ENCODE measurements at places on chromosomes 12 and 14.

GRCh38 chr12:64077922-64078321, 144.2 kb downstream of the KICS2 start:
- DNase-seq = no peak

- no peak for DNase-seq
Measured at GRCh38 chr12:96403870-96404269, 3.6 kb upstream of the CDK17 start.

DNA sequence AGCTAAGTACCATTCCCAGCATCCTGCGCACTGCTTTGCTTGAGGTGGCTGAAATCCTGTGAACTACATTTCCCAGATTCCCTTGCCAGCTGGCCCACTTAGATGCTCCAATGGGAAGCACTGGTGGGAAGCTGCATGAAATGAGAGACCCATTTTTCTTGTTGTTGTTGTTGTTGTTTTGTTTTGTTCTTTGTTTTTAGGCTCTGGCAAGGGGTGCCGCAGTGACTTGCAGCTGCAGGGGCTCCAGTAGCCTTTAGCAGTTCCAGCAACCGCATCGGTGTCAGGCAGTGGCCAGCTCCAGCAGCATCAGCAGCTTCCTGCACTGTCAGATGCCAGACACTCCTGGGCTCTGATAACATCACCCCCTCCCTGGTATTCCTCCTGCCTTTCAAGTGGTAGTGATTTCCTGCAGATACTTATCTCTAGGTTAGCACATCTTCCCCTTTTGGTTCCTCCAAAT, 8.8 kb upstream of the EGLN3 start:
- no peak for DNase-seq

GRCh38 chr12:130286041-130286440, 51.6 kb upstream of the PIWIL1 start:
- no peak for DNase-seq

- DNase-seq = no peak
Measured at GRCh38 chr12:14962153-14962539, 745 bp upstream of the ARHGDIB start.

DNA sequence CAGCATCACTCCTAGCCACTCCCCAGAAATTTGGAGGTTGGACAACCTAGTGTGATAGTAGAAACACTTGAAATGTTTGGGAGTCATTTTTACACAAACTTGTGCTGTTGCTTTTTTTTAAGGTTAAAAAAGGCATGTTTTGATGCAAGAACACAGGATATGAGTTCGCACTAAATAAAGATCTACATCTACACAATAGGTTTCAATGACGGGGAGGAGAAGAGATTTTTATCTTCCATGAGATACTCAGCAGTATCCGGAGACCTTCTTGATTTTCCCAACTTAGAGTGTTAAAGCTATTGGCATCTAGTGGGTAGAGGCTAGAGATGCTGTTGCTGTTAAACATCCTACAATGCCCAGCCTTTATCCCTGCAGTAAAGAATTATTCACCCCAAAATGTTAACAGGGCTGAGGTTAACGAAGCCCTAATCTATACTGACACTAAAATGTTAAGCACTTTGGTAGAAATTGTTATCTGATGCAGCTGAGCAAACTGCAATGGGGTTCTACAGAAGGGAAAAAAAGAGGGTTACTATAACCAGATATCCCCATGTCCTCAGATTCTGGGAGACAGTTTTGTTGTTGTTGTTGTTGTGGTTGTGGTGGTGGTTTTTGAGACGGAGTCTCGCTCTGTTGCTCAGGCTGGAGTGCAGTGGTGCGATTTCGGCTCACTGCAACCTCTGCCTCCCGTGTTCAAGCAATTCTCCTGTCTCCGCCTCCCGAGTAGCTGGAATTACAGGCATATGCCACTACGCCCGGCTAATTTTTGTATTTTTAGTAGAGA, 14.0 kb upstream of the PCNX1 start:
- DNase-seq = no peak

DNA sequence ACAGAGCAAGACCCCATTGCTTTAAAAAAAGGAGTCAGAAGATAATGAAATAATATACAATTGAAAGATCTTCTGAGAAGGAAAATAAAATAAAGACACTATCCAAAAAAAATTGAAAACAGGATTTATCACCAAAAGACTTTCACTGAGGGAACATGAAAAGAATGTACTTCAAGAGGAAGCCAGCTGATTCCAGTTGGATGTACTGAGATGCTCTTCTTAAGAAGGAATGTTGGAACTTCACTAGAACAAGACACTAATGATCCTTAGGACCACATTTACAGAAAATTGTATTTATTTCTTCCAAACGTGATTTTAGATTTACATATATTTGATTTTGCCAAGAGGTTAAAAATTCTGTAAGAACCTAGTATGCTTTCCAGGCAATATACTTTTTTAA, 65.6 kb upstream of the CNOT2 start:
- DNase-seq = no peak

DNA sequence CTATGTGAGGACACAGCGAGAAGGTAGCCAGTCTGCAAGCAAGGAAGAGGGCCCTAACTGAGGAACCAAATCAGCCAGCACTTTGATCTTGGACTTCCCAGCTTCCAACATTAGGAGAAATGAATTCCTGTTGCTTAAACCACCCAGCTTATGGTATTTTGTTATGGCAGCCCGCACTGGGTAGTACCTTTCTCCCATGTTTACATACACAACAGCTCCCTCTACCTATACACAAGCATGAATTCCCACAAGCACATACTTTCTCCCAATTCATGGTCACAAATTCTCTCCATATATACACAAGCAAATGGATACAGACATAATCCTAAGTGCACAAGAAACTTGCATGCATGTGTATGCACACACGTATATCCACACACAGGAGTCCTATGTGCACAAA, 7.4 kb downstream of the ITGB7 start:
- DNase-seq = no peak

DNA sequence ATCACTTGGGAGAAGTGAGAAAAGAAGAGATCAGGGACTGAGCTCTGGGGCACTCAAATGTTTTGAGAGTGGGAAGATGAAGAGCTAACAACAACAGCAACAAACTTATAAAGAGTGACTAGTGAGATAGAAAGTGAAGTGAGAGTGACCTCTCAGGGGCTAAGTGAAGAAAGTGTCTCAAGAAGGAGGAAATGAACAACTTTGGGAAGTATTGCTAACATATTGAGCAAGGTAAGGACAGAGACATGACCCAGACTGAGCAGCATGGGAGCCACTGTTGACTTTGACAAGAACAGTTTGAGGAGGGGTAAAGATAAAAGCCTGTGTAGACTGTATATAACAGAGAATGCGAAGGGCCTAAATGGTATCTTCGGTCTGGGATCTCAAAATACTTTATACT, 155.1 kb upstream of the BTG1 start:
- DNase-seq = no peak

DNA sequence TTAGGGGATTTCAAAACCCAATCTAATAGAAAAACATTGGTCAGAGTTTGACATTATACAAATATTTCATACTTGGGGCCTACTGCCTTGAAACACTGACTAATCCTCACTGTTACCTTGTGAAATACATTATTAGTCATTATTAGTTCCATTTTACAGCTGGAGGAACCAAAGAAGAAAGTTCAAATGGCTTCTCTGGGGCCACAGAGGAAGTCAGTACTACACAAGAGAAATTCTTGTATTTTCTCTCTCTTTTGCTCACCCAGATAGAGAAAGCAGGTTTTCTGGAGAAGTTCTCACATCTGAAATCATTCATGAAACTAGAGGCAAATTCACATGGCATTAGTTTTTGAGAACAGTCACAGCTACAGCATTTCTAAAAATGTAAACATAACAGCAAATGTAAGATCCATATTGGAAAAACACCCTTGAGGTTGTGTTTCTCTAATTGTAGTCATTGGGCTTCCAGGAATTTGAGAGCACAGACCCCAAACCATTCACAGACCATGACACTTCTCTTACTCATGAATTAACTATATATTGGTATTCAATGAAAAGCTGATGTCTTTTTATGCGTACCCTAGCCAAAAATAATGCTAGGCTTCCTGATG, 83.0 kb downstream of the LLPH start:
- no peak for DNase-seq
